Naive thymus-derived CD4-positive, alpha-beta T cell (primary cell): ENCODE measurements at places on chromosomes 5 and 9.

- no peak for DNase-seq
- no peaks in the 10 kb centered on the region for H3K27me3 ChIP-seq
- H3K4me1 ChIP-seq = no peaks in the 10 kb centered on the region
- peaks cover 61% of the 10 kb centered on the region for H3K36me3 ChIP-seq
- no peak overlapping the region for H3K4me3 ChIP-seq
Observed at GRCh38 chr9:123102375-123103113, 69.1 kb downstream of the GPR21 start.

DNA sequence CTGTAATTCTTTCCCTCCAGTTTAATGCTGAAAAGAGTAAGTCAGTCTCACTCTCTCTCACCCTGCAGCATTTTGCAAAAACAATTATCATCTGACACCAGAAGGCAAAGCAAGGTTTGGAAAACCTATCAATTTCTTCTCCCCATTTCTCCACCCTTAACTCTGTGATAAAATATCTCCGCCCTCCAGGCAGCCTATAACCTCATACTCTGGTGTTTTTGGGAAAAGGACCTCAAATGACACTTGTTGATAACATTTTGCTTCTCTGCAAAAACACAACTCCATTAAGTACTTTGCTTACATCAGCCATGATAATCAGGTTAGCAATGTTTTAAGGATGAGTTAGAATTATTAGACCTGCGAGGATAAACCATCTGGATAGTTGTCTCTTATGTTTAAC lies 2.3 kb downstream of the ANKH start:
- no peak overlapping the region for H3K4me3 ChIP-seq
- peaks cover 12% of the 10 kb centered on the region for H3K4me1 ChIP-seq
- H3K27ac ChIP-seq = peak overlapping the region; percentile 78
- no peaks in the 10 kb centered on the region for H3K27me3 ChIP-seq
- no peaks in the 10 kb centered on the region for H3K36me3 ChIP-seq

DNA sequence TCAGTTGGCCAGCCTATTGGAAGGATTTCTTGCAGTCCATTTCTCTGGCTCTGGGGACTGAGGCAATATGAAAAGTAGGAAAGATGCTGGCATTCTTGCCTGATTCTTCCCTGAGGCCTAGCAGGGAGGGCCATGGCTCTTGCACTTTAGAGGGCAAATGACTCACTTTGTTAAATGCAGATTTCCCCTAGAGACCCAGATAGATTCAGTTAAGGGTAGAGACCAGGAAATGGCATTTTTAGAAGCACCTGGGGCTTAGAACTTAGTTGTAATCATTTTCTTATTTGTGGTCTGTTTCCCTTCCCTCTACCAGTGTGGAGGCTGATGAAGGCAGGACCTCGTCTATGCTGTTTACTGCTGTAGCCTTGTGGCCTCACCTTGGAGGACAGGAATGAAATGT lies 112.8 kb upstream of the NR3C1 start:
- H3K36me3 ChIP-seq = no peaks in the 10 kb centered on the region
- no peaks in the 10 kb centered on the region for H3K4me1 ChIP-seq
- H3K27ac ChIP-seq = no peak overlapping the region
- DNase-seq = no peak
- H3K27me3 ChIP-seq = no peaks in the 10 kb centered on the region

GRCh38 chr9:33198165-33198564 lies 31.0 kb upstream of the B4GALT1 start:
- H3K27ac ChIP-seq = no peak overlapping the region
- no peaks in the 10 kb centered on the region for H3K27me3 ChIP-seq
- H3K4me3 ChIP-seq = no peak overlapping the region
- no peak for DNase-seq
- H3K36me3 ChIP-seq = no peaks in the 10 kb centered on the region
